Neural crest cell (in vitro differentiated cells): ENCODE measurements at places on chromosomes 1 and 21. TPM values are rescaled to one million over a fixed set of nuclear protein-coding genes. Genes with fewer than 3 reads are reported as not detected.

GRCh38 chr1:231584117-231584516 lies 42.5 kb upstream of the DISC1 start:
- no peak for DNase-seq

NVL gene
- total RNA-seq = 51.2 and 53.8 TPM in 2 replicates

DNA sequence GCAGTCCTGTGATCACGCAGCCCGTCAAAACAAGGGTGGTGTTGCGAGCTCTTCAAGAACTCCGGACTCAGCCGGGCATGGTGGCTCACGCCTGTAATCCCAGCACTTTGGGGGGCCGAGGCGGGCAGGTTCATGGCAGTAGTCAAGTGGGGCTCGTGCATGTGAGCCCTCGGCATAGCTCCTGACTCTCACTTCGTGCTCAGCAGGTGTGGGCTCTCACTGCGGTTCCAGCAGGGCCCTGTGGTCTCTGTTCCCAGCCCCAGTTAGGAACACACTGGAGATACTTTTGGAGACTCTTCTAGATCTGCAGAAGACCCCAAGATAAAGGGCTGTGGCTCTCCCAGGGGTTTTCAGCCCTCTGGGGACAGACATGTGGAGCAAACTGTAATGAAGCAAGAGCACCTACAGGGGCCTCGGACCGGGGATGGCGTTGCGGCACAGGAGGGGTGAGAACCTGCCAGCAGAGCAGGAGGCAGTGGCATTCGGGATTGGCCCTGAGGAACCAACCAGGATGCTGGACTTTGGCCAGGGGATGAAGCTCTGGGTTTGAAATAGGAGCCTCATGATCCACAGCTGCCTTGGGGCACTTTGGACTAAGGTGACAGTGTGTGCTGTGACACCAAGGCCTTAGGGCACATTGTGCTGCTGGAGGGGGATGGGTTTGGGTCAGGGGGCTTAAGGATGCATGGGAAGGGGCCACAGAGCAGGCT lies 443.2 kb downstream of the CAMTA1 start:
- no peak for DNase-seq

PADI1 gene
- total RNA-seq = not detected in 2 replicates

S100A7 gene
- not detected in 2 replicates for total RNA-seq

DNA sequence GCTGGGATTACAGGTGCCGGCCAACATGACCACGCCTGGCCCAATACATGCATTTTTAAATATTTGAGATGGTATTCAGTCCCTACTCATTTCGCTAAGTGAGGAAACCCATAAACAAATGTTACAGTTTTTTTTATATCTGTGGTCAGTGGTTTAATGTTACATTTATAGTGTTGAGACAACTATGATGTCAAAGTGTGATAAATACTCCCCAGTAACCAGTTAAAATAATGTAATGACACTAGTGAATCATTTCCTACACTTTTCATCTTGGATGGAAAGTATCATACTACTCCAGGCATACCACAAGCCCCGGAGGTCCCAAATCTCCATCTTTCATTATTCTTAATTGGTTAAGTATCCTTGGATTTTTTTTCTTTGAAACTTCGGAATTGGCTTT lies 87.5 kb upstream of the KIF26B start:
- DNase-seq = no peak
